Retina (tissue), 1 donor: ENCODE measurements at places on chromosomes 3 and 15.

- no peak for DNase-seq
Observed at GRCh38 chr15:54815556-54815955, 381.2 kb downstream of the RSL24D1 start.

GRCh38 chr15:78933823-78934654 is 10.8 kb downstream of the CTSH start:
- no peak for DNase-seq

DNA sequence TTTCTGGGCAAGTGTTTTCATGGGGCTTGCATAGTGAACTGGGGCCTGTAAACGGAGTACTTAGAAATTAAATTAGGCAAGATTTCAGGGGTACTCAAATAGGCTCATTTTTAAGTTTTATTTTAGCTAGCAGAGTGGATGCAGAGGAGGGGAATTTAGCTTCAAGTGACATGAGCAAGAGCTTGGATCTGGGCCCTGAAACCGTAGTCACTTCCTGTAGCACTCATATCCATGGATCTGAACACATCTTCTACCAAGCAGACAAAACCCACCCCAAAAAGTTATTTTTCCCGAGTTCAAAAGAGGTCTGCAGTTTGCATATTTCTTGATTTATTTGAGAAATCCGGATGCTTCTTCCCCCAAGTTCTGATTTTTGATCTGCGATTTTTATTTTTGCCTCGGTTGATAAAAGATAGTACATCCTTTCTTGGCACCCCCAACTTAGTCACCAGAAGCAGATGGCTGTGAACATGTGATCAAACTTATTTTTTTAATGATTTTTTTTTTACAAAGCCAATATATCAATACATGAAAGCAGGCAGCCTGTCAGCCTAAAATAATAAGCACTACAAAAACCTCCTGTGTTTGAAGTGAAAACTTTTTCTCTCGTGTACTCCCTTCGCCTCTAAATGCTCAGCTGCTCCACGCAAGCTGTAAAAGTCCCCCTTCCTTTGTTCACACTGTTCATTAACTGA is 36.6 kb upstream of the STT3B start:
- DNase-seq: no peak

DNA sequence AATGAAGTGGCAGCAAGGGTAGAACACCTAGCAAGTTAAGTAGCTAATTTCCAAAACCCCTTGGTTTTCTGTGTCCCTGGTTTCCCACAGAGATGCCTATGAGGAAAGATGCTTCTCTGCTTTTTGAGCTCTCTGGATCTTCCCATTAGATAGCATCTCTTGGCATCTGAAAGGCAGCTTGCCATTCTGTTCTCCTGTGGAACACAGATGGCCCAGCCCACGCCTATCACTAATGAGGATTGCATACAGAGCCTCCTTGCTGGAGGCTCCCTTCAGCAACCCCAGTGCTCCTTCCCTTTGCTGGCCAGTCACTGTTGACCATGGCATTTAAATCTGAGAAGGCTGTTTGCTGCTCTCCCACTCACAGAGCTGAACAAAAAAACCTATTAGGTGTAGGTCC is 34.4 kb upstream of the ETV5 start:
- no peak for DNase-seq

DNA sequence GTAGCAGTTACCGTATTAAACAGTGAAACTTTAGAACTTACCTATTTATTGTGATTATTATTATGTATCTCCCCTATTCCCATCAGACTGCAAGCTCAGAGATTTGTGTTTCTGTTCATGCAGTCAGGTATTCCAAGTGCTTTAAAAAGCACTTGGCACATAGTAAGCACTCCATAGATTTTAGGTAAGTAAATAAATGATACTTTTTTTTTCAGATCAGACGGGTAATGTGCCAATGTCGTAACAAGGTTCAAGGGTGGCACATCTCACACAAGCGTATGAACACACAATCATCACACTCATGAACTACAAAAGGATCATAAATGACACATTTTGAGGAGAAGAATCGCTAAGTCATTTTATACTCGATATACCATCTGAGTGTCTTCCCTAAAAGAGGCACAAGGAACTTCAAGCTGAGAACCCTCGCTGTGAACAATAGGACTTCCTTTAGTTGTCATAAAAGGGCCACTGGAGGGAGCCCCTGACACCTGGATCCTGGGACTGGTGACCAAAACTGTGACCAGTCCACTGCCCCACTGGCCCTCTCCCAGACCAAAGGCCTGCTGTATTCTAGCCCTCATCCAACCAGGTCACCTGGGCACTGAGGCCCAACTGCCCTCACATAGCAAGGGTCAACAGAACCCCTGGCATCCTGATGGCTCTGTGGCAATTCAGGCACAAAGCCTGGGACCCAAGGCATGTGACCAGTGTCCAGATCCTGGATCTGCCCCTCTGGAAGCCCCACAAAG is 32.1 kb downstream of the KIF9 start:
- no peak for DNase-seq

GRCh38 chr15:67607329-67607728 is 64.8 kb downstream of the MAP2K5 start:
- no peak for DNase-seq

DNA sequence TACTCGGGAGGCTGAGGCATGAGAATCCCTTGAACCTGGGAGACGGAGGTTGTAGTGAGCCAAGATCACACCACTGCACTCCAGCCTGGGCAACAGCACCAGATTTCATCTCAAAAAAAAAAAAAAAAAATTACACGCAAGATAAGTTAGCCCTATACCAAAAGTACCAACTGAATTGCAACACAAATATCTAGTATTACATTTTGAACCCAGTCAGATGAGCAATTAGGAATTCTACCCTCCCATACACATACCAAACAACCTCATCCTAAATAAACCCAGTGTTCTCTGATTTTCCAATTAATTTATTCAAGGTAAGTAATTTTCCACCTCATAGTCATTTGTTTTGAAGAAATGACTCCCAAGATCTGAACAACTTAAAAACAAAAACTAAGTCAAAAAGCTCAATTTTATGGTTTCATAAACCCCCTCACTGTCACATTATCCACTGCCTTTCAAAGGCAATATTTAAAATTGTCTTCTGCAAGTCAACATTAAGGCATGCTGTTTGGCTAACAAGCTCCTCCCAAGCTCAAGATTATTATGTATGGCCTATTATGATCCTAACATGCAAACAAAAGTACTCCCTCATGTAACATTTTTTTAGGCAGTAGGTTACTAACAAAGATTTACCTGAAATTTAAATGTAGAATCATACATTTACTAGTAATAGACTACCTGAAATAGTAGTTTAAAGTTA is 4.5 kb downstream of the RAF1 start:
- DNase-seq: no peak

DNA sequence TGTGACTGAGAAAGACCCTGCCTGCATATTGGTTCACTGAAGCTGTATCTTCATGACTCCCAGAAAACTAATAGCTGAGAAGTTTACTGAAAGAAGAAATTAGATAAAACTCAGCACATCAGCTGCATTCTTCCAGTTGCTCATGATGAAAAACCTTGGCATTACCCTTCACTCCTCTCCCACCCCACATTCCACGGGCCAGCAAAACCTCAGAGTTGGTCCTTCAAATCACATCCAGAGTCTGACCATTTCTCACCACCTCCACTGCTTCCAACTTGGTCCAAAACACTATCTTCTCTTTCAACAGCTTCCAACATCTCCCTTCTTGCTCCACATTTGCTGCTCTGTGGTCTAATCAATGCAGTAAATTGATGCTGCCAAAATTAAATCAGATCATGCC is 97.1 kb downstream of the CD47 start:
- no peak for DNase-seq

- DNase-seq: peak; percentile 16
Observed at GRCh38 chr3:173553635-173554280, 156.2 kb downstream of the NLGN1 start.

GRCh38 chr15:85773249-85773648 is 21.5 kb downstream of the KLHL25 start:
- DNase-seq: no peak

GRCh38 chr3:177195242-177195991 is 1.9 kb downstream of the TBL1XR1 start:
- peak; percentile 22 for DNase-seq

- peak; percentile 88 for DNase-seq
Observed at GRCh38 chr15:40925863-40926658, 3.1 kb upstream of the DLL4 start.

DNA sequence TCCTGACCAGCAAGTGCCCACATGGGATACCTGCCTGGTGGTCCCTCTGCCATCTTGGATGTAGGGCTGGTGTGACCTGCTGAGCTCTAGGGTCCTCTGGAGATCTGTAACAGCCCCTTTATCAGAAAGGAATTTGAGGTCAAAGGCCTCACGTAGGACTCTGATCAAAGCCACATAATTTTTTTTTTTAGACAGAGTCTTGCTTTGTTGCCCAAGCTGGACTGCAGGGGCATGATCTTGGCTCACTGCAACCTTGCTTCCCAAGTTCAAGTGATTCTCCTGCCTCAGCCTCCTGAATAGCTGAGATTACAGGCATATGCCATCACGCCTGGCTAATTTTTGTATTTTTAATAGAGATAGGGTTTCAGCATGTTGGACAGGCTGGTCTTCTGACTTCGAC is 9.5 kb downstream of the ITGB5 start:
- no peak for DNase-seq
